ENCODE measurements at places on chromosomes 5 and 9.
A peak's percentile ranks its signal among the peaks of the same experiment; 100 is the strongest.

- DNase-seq, result no peak
Measured at GRCh38 chr9:25964239-25964638, 286.0 kb upstream of the TUSC1 start.

- no peak for DNase-seq
Measured at GRCh38 chr5:170591054-170591453, 87.2 kb downstream of the KCNIP1 start.

- no peak for DNase-seq
Measured at GRCh38 chr9:69179037-69179436, 5.0 kb downstream of the TJP2 start.

- DNase-seq, result no peak
Measured at GRCh38 chr5:150175536-150175935, 9.0 kb downstream of the CDX1 start.

DNA sequence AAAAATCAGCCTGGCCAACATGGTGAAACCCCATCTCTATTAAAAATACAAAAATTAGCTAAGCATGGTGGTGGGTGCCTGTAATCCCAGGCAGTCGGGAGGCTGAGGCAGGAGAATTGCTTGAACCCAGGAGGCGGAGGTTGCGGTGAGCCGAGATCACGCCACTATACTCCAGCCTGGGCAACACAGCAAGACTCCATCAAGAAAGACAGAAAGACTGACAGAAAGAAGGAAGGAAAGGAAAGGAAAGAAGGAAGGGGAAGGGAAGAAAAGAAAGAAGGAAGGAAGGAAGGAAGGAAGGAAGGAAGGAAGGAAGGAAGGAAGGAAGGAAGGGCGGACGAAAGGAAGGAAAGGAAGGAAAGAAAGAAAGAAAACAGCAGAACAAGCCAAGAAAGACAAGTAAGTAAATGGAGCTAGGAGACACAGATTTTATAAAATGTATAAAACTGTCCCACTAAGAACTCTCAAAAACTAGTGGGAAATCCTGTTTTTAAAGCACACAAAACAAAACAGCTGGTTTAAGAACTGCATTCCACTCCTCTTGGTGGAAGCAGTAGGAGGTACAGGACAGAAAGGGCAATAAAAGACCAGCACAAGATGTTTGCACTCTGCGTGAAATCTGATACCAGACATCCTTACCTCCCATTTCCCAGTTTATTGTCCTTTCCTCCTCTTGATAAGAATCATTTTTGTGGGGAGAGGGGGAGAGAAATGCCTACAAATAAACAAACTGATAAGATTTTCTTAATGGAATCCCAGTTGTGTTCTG is 46.7 kb downstream of the MYO10 start:
- DNase-seq, result no peak

GRCh38 chr5:178236679-178237078 is 4.1 kb upstream of the PHYKPL start:
- DNase-seq, result no peak

GRCh38 chr5:150584556-150585335 is 55.7 kb upstream of the SYNPO start:
- no peak for DNase-seq

- DNase-seq, result no peak
Measured at GRCh38 chr9:19200229-19200628, 30.3 kb upstream of the DENND4C start.

GRCh38 chr5:83374547-83374946 is 97.0 kb upstream of the VCAN start:
- no peak for DNase-seq

DNA sequence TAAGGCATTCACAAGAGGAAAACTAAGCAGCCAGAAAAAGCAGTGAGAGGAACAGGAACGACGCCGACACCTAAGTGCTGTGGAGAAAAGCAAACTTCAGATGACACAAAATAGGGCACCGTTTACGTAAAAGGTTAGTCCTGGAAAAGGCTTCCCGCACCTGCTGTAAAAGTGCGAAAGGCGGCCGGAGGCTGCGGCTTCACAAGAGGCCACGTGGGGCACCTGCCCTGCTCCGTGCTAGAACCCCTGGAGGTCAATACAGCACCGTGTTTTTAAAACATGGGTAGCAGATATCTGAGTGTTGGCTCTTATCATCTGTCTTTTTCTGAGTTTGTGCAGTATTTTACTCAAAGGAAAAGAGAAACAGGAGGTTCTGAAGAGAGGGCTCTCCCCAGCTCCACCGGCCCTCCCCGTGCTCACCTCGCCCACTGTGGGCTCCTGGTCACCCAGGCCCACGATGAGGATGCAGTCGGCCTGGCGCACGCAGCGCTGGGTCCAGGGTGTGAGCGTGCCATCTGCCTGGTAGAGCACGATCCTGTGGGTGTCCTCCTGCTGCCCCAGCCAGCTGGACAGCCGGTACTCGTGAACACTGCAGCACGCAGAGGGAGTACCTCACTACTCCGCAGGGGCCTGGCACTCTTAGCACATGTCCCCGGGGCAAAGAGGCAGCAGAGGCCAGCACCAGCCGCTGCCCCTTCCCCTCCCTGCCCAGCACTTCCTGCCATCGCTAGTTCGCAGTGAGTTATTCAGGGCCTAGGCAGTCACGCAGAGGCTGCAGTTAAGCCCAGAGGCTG is 21.0 kb upstream of the NSMF start:
- no peak for DNase-seq

DNA sequence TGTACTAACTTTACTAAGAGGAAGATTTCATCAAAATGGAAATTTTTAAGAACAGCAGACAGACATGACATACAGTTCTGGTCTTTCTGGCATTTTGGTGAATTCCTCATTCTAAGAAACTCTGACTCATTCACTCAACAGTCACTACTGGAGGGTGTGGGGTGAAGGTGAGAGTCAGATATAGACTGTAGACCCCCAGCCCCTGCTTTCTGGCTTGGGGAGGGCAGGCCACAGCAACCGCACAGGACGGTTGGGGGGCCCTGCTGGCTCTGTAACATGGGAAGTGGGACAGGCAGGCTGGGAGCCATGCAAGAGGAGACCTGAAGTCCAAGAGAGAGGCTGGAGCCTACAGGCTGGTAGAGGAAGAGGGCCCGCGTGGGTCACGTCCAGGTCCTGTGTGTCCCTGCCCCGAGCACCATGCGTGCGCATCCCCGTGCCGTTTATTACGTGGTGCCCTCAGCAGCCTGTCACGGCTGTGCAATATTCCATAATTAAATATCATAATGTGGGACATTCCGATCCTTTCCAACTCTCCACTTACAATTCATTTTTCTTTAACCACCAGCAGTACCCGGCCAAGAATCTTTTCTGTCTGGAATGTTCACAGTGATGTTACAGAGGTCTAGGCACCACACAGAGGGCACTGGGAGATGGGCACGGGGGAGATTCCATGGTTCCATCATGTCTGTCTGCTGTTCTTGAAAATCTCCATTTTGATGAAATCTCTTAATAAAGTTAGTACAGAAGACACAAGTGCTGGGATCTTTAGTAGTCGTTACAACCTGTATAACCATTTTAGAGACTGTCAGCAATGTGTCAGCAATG is 75.5 kb downstream of the SEMA4D start:
- DNase-seq, result no peak

DNA sequence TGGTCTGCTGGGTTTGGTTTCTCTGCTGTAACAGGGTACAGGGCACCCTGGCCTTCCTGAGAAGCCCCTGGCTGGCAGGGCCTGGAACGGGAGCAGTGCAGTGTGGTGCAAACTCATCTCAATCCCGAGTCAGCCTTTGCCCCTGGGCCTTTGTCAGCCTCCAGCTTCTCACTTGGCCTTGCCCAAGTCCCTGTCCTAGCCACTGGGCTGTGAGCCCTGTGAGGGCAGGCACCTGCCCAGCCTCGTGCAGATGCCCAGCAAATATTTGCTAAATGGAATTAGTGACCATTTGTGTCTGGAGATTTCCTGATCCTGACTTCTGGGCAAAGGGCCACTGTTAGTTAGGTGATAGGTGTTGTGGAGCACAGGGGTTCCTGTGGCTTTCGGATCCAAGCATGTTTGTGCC is 13.0 kb downstream of the RGS3 start:
- DNase-seq, result no peak

DNA sequence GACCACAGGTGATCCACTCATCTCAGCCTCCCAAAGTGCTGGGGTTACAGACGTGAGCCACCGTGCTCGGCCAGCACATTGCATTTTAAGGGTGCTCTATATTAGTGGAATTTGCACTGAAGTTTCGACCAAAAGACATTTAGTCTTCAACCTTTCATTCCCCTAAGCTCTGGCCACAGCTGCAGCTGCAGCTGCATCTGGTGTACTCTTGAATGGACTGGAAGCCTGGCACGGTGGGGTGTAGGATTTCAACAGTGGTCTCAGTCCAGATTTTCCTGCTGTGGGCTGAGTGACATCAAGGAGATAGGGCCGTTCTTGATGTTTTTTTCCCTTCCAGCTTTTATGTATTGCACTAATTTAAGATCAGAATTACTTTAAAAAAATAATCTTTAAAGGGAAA is 255.2 kb downstream of the PDZD2 start:
- no peak for DNase-seq

DNA sequence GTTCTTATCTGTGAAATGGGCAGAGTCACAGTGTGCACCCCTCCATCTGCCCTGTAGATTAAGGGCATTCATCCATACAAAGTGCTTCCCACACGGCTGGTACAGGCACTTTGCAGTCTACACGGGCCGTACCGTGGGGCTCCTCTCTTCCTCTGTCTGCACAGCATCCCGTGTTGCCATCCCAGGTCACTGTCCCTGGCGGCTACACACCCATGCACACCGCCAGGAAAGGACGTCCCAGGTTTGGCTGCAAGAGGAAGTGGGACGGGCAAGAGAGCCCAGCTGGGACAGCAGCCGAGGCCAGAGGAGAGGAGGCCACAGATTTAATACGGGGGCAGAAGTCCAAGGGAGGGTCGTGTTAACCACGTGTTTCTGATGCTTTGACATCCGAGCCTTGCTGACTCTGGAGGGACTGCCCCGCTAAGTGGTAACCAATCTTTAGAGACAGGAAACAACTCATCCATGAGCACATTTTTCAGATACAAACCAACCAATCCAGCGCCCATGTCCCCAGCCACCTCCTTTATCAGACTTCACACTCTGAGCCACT is 120.0 kb downstream of the ZNF354C start:
- no peak for DNase-seq

GRCh38 chr9:134318941-134319305 is 7.3 kb upstream of the RXRA start:
- no peak for DNase-seq

DNA sequence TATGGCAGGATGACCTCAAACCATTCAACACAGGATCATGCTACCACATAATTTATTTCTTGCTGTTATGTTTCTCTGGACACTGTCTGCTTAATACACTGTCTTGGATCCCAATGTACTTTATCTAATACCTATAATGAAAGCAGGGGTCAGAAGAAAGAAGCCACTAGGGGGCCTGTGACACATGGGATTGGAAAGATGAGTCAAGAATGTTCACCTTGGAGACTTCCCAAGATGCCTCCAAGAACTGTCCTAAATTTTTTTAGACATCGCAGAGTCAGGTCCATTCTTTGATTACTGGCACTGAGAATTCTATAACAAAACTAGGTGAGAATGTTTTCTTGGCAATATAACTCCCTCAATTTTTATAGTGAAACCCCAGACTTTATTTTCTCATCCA is 305.8 kb upstream of the SMARCA2 start:
- no peak for DNase-seq

DNA sequence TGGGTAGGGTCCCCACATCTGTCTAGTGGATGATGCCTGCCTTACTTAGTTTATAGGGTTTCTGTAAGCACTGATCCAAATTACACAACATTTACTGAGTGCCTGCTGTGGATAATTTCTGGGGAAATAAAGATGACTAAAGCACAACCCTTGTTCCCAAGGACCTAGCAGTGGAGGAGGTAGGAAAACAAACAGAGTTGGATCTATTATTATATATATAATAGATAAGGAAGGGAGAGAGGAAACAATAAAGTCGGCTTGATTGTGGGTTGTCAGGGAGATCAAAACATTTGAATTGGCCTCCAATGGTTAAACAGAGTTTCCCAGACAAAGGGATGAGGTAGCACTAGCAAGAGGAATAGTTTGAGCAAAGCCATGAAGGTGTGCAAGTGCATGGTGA is 14.0 kb downstream of the IL33 start:
- no peak for DNase-seq

DNA sequence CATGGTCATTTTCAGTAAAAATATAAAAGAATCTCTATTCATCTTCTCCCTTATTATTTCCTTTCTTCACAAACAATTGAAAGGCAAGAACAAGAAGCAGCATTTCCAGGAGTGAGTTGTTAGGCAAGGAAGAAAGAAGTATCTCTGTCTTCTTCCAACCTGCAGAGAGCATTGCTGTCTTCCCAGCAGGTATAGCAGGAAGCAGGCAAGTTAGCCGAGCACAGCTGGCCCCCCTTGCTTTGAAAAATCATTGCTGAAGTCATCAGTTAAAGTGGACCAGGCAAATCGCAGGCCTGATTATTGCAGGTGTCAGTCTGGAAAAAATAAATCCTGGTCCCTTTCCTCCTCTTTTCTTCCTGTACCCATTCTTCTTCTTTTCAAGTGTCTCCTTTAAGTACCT is 353.1 kb upstream of the BRINP1 start:
- DNase-seq, result no peak

- no peak for DNase-seq
Measured at GRCh38 chr5:110590187-110590586, 136.3 kb downstream of the TMEM232 start.

DNA sequence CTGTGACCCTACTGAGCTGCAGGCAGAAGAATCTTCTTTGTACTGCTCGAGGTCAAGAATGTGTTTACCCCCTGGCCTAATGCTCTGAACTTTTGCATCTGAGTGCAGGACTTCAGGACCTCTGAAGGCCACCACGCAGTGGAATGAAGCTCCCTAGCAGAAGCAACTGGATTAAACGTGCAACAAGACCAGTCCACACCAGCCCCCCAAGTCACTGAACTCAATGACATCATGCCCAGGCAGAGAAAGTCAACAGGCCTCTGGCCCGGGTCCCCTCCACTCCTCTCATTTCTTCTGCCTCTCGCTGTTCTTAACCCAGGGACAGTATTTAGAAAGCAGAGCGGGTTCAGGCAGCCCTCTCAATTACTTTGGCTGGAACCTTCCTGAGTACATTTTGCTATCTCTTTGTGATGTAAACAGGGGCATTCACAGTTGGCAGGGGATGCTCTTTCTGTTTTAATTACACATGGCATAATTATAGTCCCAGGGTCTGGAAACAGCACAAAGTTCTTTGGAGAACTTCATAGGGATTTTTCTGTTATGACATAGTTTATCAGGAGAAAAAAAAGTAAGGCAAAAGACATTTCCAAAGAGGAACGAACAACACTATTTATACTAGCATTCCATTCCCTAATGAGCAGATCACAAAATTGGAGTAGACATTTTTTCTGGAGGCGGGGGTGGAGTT is 108.2 kb upstream of the SPATA31D4 start:
- no peak for DNase-seq

GRCh38 chr5:139150367-139150999 is 47.7 kb downstream of the SIL1 start:
- no peak for DNase-seq

DNA sequence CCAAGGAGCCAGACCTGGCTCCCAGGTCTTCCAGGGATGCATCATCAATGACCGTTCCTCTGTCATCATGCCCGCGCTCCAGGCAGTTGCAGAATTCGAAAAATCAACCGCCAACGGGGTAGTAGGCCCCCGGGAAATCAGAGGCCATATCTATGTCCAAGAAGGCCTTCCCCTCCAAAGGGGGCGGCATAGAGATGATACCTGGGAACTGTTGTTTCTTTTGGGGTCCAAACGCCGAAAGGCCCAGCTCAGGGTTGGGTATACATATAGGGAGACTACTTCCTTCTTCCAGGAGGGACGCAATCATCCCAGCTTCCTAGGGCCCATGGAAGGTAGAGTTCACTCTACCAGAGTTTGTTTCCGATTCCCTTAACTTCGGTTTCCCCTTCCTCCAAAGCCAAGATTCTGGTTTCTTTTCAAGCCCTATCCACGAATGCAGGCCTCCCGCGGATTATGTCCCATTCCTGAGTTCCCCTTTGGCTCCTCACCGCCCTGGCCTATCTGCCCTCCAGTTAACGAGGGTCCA is 754 bp downstream of the DCAF12 start:
- peak; percentile 2 for DNase-seq

Data from activated T-helper 1 cell treated with Interleukin-2 at 50 U/mL for 16 hours (primary cell).